Activated CD4-positive, alpha-beta memory T cell treated with anti-CD3 and anti-CD28 coated beads, Interleukin-2, amount 10 ng/mL, durations not matched to agents 7 days and 5 days (primary cell): ENCODE measurements at places on chromosomes 3 and 15. TPM values are rescaled to one million over a fixed set of nuclear protein-coding genes. Genes with fewer than 3 reads are reported as not detected.

DNA sequence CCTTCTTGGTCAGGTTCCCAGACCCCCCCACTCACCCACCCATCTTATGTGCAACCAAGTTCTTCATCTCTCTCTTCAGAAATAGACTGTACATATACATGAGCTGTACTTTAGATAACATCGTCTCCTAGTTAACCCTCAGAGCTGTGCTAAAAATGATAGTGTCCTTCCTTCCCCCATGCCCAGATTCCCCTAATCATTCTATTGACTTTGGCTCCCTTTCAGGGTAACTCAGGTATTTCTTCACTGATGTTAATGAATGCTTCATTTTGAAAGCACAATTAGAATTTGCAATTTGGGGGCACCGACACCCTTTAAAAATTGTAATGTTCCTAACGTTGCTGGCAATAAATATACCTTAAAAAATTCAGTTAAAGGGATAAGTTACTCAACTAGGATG is 10.9 kb downstream of the PARP9 start:
- DNase-seq = no peak

GRCh38 chr3:148146947-148147826 is 550.5 kb upstream of the AGTR1 start:
- no peak for DNase-seq

GRCh38 chr3:53171064-53171418 is 10.0 kb downstream of the PRKCD start:
- no peak for DNase-seq

- DNase-seq = no peak
Measured at GRCh38 chr3:120634539-120634938, 38.4 kb downstream of the NDUFB4 start.

DNA sequence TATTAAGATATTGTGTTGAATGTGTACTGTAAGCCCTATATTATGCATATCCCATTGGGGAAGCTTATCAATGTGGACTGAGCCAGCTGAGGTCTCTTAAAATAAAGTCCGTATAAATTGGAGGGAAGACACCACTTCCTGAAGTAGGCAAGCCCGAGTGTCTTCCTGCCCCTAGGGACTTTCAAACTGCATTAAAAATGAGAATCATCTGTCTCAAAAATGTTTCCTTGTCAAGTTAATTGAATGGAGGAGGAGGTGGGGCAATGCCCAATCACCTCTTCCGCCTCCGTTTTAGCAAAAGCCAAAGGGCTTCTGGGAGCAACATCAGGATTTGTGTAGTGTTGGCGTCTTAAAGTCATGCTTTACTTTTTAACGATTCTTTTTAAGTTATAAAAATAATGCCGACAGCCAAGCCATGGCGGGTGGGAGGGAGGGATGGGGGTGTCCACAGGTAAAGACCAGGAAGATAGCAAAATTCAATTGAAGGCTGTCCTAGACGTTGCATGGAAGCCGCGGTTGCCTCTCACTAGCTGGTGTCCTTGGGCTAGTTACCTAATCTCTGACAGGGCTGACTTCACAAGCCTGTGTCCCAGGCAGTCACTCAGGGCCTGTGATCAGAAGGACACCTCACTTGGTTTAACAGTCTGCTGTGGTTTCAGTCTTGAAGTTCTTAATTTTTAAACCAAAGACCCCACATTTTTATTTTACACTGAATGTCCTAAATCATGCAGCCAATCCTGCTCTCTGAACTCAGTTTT is 524.9 kb upstream of the PROK2 start:
- no peak for DNase-seq

Gene TRPM1
- not detected for total RNA-seq

- no peak for DNase-seq
Measured at GRCh38 chr15:66298803-66299251, 5.5 kb downstream of the DIS3L start.

DNA sequence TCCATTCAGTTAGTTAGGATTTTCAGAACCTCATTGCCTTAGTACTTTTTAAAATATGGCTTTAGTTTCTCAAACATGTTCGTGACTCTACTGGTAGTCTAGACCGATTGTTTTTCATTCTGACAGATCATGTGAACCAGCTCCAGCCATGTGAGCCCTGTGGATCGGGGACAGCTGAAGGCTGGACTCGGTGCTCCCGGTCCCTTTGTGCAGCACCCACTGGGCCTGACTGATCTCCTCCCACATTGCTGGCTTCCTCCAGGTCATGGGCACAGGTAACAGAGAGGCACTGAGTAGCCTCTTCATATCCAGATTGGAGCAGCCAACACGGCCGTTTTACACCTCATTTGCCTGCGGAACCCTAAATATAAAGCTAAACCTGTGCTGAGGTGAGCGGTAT is 30.5 kb downstream of the NIPA2 start:
- no peak for DNase-seq

DNA sequence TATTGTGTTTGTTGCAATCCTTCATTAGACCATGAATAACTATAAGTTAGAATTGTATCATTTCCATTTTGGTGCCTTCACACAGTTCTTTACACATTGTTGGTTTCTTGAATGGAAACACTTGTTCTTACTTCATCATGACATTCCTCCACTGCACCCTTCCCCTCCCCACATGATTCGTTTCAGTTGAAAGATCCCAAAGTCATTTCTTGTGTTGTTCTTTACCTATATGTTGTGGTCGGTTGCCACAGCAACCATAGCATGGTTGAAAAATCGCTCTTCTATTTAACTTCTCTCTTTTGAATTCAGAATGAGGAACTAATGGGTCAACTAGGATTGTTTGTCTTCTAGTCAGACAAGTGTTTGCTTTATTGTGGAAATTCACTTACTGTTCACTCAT is 103.3 kb downstream of the IL1RAP start:
- peak; percentile 43 for DNase-seq

DNA sequence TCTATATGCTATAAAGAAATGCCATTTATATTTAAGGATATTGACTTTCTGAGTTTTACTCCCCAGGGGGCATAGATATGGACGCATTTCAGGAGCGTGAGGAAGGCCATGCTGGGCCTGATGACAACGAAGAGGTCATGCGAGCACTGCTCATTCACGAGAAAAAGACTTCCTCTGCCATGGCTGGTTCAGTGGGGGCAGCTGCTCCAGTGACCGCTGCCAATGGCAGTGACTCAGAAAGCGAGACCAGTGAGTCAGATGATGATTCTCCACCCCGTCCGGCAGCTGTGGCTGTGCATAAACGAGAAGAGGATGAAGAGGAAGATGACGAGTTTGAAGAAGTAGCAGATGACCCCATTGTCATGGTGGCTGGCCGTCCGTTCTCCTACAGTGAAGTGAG is 38.4 kb downstream of the GTF2E1 start:
- no peak for DNase-seq

DNA sequence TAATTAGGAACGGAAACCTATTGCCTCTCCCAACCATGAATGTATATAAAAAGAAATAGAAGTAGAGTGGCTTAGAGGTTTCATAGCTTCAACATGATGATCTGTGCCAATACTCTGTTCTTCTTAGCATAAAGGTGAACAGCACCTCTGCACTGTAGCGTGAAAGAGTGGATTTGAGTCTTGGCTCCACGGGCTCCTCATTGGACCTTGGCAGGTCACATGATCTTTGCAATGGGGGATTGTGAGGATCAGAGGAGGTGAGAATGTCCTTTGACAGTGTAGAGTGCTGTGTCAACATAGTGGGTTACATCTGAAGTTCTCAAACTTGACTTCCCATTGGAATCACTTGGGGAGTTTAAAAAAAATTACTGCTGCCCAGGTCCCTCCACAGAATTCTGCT is 51.4 kb downstream of the FEM1B start:
- no peak for DNase-seq

- DNase-seq = no peak
Measured at GRCh38 chr3:148083526-148084182, 614.0 kb upstream of the AGTR1 start.

GRCh38 chr3:161914703-161915417 is 418.3 kb downstream of the OTOL1 start:
- DNase-seq = no peak

- no peak for DNase-seq
Measured at GRCh38 chr3:159938714-159939113, 49.9 kb upstream of the IL12A start.
